ENCODE measurements at places on chromosomes 4 and X. TPM values are rescaled to one million over a fixed set of nuclear protein-coding genes. Genes with fewer than 3 reads are reported as not detected.

ALAS2 gene
- not detected for total RNA-seq

SAGE1 gene
- not detected for total RNA-seq

AGTR2 gene
- total RNA-seq: not detected

DGAT2L6 gene
- total RNA-seq: not detected

TMEM129 gene
- 20.5 TPM for total RNA-seq

CACNA1F gene
- not detected for total RNA-seq

DSPP gene
- not detected for total RNA-seq

MAGEE2 gene
- total RNA-seq: not detected

KLB gene
- total RNA-seq: under 0.01 TPM

IL2 gene
- not detected for total RNA-seq

EVC gene
- total RNA-seq: 33.8 TPM

JAKMIP1 gene
- not detected for total RNA-seq

WDR44 gene
- total RNA-seq: 16.5 TPM

CLDN2 gene
- under 0.01 TPM for total RNA-seq

MND1 gene
- total RNA-seq: 10.2 TPM

NDST4 gene
- total RNA-seq: not detected

REPS2 gene
- 0.85 TPM for total RNA-seq

AFF2 gene
- total RNA-seq: 0.56 TPM

TAPT1 gene
- 21.4 TPM for total RNA-seq

GSX2 gene
- under 0.01 TPM for total RNA-seq

ASB12 gene
- not detected for total RNA-seq

PPBP gene
- total RNA-seq: not detected

RENBP gene
- 2.3 TPM for total RNA-seq

WDR17 gene
- 0.58 TPM for total RNA-seq

PAGE3 gene
- total RNA-seq: not detected

ETDB gene
- total RNA-seq: not detected
